ENCODE measurements at places on chromosomes 16 and 17.

- no peak for DNase-seq
These were observed 349.4 kb downstream of the SOX9 start for GRCh38 chr17:72470121-72470705.

GRCh38 chr16:5508371-5508770 is 410.8 kb upstream of the EEF2KMT start:
- DNase-seq, result no peak

DNA sequence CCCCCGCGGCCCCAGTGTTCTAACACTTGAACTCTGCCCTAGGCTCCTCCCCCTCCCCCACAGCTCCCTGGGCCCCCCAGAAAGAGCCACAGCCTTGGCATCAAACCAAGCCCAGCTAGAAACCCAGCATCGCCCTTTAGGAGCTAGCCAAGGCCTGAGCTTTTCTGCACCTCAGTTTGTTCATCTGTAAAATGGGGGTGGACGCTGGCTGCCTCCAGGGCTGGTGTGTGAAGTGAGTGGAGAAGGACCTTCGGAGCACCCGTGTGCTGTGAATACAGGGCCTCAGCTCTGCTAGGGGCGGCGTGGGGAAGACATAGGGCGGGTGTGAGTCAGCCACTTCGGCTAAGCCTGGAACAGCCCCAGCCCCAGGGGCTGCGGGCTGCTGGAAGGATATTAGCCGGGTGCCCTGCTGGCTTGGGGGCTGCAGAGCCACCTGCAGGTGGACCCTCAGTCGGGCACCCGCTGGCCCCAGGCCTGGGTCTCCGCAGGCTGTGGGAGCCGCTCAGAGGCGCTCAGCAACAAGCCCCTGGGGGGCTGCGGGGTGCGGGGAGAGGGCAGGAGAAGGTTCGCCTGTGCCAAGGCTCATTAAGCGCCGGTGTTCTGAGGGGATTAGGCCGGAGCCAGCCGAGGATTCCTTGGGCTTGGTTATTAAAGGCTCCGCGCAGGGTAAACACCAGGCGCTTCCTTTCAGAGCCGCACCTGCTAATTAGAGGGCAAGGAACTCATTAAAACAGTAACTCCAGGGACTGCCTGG is 217.0 kb upstream of the CIBAR2 start:
- DNase-seq, result no peak

- no peak for DNase-seq
These were observed 125.6 kb downstream of the KCNJ18 start for GRCh38 chr17:21817791-21818364.

GRCh38 chr16:76634847-76635697 is 357.9 kb downstream of the CNTNAP4 start:
- no peak for DNase-seq

- DNase-seq, result no peak
These were observed 110.5 kb upstream of the CORO6 start for GRCh38 chr17:29733166-29733565.

GRCh38 chr17:80830020-80830780 is 161.4 kb upstream of the CHMP6 start:
- no peak for DNase-seq

DNA sequence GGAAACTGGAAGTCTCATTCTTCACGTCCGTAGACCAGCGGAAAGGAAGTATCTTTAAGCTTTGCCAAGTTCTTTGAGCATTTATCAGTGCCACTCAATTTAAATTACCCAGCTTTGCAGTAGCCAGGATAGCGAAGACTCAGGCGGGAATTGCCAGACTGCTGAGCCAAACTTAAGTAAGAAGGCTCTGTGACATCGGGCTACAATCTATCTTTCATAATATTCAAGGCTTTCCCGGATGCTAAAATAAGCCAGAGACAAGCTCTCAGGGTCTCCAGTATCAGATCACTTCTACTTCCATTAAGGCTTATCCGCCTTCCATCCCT is 436 bp upstream of the BRIP1 start:
- DNase-seq, result no peak

- no peak for DNase-seq
These were observed 81.6 kb upstream of the CACNG5 start for GRCh38 chr17:66753126-66753920.

DNA sequence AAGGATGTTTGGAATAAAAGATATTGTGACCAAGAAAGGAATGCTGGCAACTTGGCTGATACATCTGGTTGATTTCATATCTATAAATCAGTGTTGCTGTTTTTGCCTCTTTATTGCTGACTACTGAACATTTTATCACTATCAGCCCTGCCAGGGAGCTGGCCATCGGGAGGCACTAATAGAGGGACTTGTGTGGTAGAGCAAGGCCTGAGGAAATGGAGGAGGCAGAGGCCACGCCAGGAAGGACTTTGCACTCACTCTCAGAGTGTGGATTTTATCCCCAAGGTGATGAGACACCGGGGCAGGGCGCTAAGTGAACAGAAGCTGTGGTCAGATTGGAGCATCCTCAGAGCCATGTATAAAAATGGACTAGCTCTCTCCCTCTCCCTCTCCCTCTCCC is 9.3 kb upstream of the CYB561 start:
- no peak for DNase-seq

GRCh38 chr16:87854053-87854906 is 15.0 kb downstream of the SLC7A5 start:
- DNase-seq, result no peak

GRCh38 chr16:84183911-84184591 is 2.8 kb downstream of the TAF1C start:
- no peak for DNase-seq

- no peak for DNase-seq
These were observed 10.2 kb downstream of the GABARAPL2 start for GRCh38 chr16:75576384-75576811.

GRCh38 chr17:77872199-77872598 is 86.3 kb upstream of the TNRC6C start:
- no peak for DNase-seq

GRCh38 chr16:49754495-49755312 is 101.2 kb downstream of the ZNF423 start:
- no peak for DNase-seq

- DNase-seq, result no peak
These were observed 87.8 kb downstream of the MRM1 start for GRCh38 chr17:36689089-36689667.

DNA sequence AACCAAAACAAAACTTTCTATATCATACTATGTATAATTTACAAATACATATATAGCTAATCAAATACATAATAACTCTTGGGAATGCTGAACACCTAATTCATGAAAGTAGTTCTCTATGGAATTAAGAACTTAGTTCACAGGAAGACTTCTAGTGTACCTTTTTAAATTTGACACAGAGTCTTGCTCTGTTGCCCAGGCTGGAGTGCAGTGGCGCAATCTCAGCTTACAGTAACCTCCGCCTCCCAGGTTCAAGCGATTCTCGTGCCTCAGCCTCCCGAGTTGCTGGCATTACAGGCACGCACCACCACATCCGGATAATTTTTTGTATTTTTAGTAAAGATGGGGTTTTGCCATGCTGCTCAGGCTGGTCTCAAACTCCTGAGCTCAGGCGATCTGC is 24.7 kb downstream of the RFWD3 start:
- DNase-seq, result no peak

- no peak for DNase-seq
These were observed 28.9 kb upstream of the FBXW10B start for GRCh38 chr17:15648386-15648785.

DNA sequence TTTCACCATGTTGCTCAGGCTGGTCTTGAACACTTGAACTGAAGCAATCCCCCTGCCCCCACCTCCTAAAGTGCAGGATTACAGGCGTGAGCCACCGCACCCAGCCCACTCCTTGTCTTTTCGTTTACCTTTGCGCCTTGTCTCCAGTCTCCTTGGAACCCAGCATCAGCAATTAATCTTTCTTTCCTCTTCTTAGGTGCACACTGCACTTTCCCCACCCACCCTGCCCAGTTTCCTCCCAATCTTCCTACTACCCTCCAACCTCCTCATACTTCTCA is 1.5 kb upstream of the CLDN7 start:
- DNase-seq, result no peak

DNA sequence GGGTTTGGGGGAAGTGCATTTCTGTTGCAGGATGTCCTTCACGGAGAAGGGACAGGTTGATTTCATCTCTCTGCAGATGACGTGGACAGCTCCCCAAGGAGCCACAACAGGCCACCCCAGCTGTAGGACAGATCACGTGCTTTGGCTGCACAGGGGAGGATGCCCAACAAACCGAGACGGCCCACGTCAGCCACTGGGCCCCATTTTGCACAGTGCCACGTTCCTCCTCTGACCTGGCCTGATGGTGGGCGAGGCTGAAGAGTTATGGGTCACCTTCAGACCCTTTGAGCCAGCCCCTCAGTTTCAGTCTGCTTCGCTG is 9.0 kb upstream of the RHBDL3 start:
- no peak for DNase-seq

DNA sequence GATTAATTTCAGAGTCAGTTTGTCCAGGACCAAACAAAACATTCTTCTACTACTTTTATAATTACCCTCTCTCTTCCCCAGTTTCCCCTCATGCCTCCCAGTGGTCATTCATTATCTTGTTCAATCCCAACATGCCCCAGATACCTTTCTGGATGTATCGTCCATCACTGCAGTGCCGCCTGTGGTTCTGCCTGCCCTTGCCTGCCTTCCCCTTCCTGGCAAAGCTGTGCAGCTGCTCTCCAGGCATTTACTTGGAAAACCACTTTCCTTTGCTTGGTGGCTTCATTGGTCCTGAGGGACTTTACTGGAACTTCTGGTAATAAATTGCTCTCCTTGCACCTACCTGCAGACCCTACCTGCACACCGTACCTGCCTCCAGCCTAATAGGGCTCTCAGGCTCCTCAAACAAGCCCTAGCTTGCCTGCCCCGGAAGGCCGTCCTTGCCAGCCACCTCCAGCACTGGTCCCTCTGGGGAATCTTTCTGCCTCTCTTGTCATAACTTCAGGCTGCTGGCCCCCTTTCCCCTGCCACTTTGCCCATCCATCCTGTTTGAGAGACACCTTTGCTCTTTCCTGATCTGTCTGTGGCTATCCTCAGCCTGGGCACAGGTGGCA is 19.5 kb upstream of the MSI2 start:
- no peak for DNase-seq

GRCh38 chr16:14360326-14361037 is 269.6 kb downstream of the PARN start:
- DNase-seq, result no peak

- no peak for DNase-seq
These were observed 73.6 kb downstream of the KLHDC4 start for GRCh38 chr16:87692176-87692575.

- no peak for DNase-seq
These were observed 156.6 kb downstream of the GSG1L start for GRCh38 chr16:27906883-27907282.

DNA sequence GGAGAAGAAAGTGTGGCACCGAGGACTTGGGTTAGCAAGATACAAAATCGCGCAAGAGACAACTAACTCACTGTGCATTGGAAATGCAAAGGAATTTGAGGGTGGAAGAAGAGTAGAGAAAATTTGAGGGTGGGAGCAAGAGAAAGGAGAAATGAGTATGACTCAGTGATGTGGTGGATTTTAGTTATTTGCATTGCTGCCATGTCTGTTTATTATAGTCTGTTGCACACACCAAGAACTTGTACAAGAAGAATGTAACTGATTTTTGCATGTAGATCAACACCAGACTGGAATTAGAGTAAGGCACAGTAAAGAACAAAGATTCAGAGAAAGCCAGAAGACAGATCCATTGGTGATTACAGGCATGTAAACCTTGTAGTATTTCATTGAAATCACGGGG is 71.6 kb upstream of the SMIM36 start:
- DNase-seq, result no peak

DNA sequence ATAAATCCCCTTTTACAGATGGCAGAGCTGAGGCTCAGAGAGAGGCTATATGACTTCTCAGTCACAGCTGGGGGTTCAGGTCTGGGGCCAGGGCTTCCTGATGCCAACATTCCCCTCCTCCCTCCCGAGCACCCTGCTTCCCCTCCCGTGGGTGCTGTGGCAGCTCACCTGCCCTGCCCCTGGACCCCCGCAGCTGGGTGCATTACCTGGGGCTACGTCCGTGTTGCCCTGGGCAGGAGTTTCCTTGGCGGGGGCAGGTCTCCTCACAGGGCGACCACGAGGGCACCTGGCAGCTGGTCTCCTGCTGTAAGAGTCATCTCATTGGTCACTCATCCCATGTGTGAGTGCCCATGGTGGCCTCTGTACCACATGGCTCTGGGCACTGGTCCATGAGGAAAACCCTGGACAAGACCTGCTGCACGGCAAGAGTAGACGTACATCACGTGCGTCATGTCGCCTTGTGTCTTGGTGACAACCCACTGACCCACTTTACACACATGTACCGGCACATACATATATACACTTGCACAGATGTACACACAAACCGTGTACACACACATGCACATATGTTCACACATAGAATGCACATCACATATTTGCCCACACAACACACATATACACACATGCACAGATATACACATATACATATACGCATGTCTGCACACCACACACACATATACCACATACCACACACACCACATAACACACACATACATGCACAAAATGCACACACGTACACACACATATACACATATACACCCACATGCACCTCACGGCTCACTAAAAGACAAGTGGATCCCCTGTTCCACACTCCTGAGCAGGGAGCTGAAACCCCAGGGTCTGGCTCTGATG is 134.0 kb downstream of the FOXL1 start:
- DNase-seq, result no peak

- no peak for DNase-seq
These were observed 631 bp downstream of the TBL3 start for GRCh38 chr16:1972490-1972877.

DNA sequence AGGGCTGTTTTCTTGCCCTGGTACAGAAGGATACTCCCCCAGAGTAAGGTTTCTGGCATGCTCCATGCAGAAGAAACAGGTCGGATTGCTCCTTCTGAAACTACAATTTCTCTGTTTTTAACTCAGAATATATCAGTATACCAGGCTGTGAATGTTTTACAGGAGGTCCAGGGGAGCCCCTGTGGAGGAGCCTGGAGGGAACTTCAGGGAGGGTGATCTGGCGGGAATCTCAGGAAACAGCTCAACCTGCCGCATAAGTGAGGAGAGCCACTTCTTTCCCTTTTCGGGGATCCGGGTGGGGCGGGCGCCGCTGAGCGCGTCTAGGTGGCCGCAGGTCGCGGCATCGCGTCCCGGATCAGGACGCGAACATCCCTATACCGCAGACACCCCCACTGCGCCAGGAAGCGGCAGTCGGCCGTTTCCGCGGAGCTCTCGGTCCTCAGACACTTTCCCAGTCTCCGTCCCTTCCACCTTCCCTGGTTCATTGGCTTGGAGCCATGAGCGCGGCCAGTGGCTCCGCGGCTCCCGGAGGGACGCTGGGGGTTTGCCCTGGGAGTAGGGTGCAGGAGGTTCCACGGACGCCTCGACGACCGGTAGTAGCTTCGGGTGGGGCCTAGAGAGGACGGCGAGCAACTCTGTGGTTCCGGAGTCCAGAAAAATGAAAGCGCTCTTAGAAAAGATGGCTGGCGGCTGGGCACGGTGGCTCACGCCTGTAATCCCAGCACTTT is 3.1 kb upstream of the ZNF764 start:
- DNase-seq, result no peak

GRCh38 chr17:17235212-17236174 is 1.5 kb downstream of the FLCN start:
- DNase-seq, result no peak

GRCh38 chr17:10768750-10769251 is 35.1 kb downstream of the TMEM238L start:
- DNase-seq, result no peak
